ENCODE measurements at places on chromosomes 11 and 22.

GRCh38 chr11:26021017-26021416 lies 310.9 kb upstream of the ANO3 start:
- no peak for DNase-seq

DNA sequence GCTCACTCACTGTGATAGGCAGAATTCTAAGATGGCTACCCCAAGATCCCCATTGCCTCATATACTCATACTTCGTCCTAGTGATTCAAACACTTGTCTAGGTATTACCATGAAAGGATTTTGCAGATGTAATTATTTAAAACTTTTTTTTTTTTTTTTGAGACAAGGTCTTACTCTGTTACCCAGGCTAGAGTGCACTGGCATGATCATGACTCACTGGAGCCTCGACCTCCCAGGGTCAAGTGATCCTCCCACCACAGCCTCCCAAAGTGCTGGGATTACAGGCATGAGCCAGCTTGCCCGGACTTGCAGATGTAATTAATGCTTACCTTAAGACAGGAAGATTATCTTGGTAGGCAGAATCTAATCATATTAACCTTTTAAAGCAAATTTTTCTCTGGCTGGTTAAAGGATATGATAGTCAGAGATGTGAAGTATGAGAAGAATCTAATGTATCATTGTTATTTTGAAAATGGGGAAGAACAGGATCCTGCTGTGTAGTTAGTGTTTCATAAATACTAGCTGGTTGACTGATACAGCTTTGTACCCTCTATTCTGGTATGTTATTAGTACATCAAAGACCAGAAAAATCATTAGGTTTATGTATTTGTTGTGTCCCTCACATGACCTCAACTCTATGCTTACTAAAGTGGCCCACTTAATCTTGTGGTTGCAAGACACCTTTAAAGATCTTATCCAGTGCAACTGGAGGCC lies 35.5 kb downstream of the C2CD3 start:
- no peak for DNase-seq

GRCh38 chr22:36839356-36840073 lies 21.3 kb upstream of the NCF4 start:
- DNase-seq, result no peak

- DNase-seq, result no peak
Observed at GRCh38 chr11:121095561-121095960, 5.5 kb upstream of the TECTA start.

DNA sequence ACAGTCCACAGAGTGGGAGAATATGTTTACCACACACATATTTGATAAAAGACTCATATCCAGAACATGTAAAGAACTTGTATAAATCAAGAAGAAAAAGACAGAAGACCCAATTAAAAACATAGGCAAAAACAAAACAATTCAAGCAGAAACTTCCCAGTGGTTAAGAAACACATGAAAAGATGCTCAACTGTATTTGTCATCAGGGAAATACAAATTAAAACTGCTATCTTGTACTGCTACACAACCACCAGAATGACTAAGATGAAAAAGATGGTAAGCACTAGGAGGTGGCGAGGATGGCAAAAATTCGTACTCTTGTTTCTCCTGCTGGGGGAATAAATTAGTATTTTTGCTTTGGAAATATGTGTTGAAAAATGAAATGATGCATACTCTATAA lies 192.3 kb upstream of the C11orf87 start:
- no peak for DNase-seq

- DNase-seq, result no peak
Observed at GRCh38 chr11:14975252-14975587, 3.1 kb upstream of the CALCA start.

- DNase-seq, result no peak
Observed at GRCh38 chr11:104876324-104876723, 21.9 kb downstream of the CASP12 start.
